LHCN-M2 (cell line): ENCODE measurements at places on chromosomes 12 and 14. TPM values are rescaled to one million over a fixed set of nuclear protein-coding genes. Genes with fewer than 3 reads are reported as not detected.

DNA sequence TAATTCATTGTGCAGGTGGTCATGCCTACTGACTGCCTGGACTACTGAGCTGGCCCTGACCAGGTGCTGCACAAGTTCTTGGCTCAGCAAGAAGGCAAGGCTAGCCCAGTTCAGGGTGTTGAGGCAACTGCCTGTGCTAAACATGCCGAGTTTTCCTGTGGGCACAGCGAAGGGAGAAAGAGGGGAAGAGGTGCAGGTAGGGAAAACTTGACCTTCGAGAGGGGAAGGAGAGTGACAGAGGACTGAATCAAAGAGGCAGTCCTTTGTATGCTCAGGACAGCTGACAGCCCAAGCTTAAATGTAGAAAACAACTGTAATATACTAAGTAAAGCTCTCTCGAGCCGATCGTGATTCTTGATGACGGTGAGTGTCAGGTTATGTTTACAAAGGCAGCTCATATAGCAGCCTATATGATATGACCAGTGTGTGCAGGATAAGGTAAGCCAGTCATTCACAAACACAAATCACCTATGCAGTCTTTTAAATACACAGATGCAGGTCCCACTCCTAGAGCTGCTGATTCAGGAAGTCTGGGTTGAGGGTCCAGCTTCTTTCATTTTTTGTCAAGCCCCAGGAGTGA lies 2.6 kb downstream of the IRAK3 start:
- DNase-seq, result no peak

GRCh38 chr12:104560881-104561280 lies 104.1 kb downstream of the CHST11 start:
- DNase-seq, result no peak

GRCh38 chr14:102633906-102634595 lies 41.6 kb downstream of the RCOR1 start:
- no peak for DNase-seq

- DNase-seq, result peak; percentile 79
Measured at GRCh38 chr12:12671850-12672660, 23.9 kb downstream of the GPR19 start.

DNA sequence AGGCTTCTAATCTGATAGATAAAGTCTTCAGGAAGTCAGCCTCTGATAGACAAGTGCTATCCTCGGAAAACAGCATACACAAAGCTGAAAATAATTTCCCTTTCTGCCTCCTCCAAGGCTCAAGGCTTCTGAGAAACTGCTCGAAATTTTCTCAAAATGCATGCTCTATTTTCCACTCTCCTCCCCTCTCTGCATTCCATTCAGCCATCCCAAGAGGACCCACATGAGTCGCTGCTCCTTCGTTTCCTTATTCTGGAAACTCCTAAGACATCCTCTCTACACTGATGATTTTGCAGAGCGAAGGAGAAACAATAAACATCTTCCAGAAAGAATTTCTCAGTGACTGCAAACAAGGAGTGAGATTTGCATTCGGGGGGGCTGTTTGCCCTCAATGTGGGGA lies 92.2 kb upstream of the SFSWAP start:
- DNase-seq, result no peak

The FAM181A gene
- not detected in 2 replicates for total RNA-seq

The C2CD5 gene
- 12.2 and 14.9 TPM in 2 replicates for total RNA-seq

The IL22 gene
- total RNA-seq, result not detected in 2 replicates

The SCN8A gene
- total RNA-seq, result 7.2 and 7.4 TPM in 2 replicates

The SLC16A7 gene
- 10.6 and 15.9 TPM in 2 replicates for total RNA-seq
